ENCODE measurements at places on chromosomes 7 and 10.

DNA sequence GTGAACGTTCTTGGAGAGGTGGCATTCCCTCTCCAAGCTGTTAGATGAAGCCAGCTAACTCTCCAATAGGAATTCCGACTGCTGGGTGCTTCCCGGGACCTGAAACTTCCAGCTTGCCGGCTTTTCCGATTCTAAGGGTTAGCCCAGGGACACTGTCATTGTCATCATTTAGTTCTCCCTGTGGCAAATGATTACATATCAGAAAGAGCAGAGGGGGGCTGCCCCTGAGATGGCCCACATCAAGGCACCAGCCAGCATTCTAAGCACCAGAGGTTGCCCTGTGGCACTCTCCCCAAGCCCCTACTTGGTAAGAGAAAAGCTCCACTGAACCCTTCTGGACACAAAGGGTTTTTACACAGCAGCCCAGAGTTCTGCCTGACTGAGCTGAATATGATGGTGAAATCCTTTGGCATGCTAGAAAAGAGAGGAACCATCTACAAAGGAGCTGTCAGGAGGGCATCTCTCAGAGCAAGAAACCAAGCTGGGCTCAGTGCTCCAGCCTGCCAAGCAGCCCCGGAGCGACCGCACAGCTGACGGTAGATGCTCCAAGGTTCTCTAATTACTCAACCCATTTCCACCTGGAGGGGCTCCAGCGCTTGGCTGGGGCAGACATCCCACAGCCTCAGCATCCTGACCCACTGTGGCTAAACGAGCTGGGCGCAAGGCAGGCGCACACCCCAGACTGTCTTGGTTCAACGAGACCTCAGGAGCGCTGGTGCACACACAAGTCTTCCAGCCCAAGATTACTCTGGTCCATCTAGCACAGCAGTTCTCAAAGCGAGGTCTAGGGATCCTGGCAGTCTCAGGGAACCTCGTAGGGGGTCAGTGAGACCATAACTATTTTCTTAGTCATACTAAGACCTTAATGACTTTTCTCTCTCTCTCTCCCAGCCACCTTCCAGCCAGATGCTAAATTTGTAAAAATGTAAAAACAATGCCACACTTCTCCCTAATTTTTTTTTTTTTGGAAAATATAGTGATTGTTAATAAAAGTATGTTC lies 160.5 kb downstream of the GFRA1 start:
- DNase-seq = no peak

GRCh38 chr10:42997849-42998165 lies 79.1 kb upstream of the RET start:
- no peak for DNase-seq

DNA sequence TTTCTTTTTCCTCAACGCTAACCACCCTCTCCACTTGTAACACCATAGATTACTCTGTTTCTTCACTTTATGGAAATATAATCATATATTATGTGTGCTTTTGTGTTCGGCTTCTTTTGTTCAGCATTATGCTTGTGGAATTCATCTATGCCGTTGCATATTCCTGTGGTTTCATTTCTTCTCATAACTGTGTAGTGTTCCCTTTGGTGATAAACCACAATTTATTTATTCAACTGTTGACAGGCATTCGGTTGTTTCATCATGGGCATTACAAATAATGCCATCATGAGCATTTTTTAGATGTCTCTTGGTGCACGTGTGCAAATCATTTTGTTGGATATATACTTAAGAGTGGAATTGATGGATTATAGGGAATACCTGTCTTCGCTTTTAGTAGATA lies 12.1 kb downstream of the AVL9 start:
- DNase-seq = no peak

- no peak for DNase-seq
These were observed 281.3 kb downstream of the GPR158 start for GRCh38 chr10:25455980-25456567.

DNA sequence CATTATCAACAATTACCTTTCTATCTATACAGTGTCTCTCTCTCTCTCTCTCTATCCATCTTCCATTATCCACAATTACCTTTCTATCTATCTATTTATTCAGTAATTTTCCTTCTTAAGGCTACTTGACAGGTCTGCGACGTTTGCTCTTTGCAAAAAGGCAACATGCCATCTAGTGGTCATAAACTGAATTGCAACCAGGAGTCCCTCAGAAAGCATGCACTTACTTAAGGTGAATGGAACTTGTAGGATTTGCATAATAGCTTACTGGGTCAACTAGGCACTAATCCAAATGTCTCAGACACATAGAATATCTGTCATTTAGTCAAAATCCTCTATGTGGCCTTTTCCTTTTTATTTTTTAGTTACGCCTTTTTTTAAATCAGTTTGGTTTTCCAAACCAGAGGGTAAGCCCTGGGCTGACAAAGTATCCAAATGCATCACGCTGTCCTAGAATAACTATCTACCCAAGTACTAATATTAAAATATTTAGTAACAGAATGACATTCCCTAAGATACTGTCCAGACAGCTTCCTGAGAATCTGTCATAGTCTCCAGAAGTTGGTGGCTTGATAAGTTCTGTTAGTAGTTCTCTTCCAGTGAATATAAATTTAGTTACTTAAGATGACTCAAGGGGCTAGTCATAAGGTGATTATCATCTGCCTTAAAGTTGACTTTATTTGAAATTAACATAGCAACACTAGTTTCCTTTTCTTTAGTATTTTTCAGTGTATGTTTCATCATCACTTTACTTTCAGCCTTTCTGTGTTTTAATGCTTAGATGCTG lies 208.3 kb downstream of the PPP1R3A start:
- DNase-seq = peak; percentile 69

- DNase-seq = peak; percentile 95
These were observed 128.2 kb downstream of the UBE2H start for GRCh38 chr7:129824291-129825208.
